Amygdala (tissue), 56 donors: ENCODE measurements at places on chromosomes 11 and 22.

DNA sequence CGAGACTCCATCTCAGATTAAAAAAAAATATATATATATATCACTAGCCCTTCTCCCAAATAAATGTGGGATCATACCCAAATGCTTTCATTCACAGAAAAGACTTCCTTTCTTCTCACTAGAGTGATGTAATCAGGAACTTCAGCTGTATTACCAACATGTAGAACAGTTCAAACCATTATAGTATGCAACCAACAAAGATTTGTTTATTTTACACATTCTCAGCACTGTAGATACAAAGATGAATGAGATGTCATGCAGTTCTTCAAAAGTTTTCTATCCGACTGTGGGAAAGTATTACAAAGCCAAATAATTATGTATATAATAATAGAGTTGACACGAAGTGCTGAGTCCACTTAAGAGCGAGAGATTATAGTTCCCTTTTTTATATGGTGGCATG, 22.2 kb upstream of the ZNF143 start:
- DNase-seq = no peak

GRCh38 chr11:115737875-115738274, 233.7 kb upstream of the CADM1 start:
- DNase-seq = no peak

- no peak for DNase-seq
These were observed 90.2 kb downstream of the SEZ6L start for GRCh38 chr22:26259510-26259909.

DNA sequence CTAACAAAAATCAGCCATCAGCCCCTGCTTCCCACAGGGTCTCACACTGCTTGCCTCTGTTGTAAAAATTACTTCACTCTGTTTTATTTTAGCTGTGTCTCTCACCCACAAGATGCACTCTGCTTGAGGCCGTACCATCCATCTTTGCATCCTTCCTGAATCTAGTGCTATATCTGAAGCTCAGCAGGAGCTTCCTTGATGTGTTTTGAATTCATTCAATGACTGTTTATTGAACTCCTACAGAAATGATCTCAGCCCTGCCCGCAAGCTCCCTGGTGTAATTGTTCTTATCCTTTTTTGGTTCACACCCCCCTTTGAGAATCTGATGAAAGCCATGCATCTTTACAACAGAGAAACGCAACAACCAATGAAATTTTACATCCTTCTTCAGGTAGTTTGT, 310.2 kb upstream of the ZC3H12C start:
- no peak for DNase-seq

- DNase-seq = no peak
These were observed 12.0 kb downstream of the ST14 start for GRCh38 chr11:130171534-130171933.

- no peak for DNase-seq
These were observed 2.7 kb downstream of the RPL27A start for GRCh38 chr11:8685306-8685705.

DNA sequence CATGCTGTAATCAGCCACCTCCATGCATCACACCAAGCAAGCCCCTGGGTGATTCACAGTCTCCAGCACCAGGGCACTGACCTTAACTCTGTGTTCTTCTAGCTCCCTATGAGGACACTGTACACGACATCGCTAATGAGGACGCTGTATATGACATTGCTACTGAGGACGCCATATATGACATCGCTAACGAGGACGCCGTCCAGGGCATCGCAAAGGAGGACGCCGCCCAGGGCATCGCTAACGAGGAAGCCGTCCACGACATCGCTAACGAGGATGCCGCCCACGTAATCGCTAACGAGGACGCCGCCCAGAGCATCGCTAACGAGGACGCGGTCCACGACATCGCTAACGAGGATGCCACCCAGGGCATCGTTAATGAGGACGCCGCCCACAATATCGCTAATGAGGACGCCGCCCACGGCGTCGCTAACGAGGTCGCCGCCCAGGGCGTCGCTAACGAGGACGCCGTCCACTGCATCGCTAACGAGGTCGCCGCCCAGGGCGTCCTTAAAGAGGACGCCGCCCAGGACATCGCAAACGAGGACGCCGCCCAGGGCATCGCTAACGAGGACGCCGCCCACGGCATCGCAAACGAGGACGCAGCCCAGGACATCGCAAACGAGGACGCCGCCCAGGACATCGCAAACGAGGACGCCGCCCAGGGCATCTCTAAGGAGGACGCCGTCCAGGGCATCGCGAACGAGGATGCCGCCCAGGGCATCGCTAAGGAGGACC, 34.5 kb upstream of the DGCR6L start:
- no peak for DNase-seq

- DNase-seq = peak; percentile 74
These were observed 324.1 kb upstream of the NCAM1 start for GRCh38 chr11:112637076-112637475.

DNA sequence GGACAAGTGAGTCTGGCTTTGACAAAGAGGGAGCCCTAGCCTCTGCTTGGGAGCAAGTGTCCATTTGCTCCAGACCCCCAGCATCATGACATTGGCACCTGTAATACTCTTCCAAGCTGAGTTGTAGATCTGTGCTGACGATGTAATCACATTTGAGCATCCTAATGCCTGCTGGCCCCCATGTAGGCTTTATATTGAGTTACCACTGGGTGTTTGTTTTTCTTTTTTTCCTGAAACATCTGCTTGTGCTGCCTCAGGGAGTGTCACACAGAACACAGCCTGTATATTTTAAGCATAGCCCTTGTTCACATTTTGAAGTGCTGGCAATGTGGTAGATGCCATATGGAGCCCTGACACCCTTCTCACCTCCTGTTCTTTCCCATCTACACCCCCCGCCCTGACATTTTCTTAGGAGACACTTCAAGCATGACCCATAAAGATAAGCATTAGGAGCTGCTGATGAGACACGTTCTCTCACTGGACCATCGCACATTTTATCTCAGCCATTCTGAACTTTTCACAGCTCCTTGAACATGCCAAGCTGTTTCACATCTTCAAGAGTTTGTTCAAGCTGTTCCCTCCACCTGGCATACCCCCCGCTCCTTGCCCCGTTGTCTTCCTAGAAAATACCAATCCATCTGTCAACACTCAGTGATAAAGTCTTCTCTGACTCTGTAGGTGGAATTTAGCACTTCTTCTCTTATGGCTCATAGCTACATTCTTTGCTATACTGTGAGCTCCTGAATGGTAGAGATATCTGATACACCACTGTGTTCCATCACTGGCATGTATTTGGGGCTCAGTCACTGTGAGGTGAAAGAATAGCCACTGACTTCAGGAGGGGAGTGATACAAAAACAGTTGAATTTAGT, 128.7 kb downstream of the TRIM44 start:
- no peak for DNase-seq

DNA sequence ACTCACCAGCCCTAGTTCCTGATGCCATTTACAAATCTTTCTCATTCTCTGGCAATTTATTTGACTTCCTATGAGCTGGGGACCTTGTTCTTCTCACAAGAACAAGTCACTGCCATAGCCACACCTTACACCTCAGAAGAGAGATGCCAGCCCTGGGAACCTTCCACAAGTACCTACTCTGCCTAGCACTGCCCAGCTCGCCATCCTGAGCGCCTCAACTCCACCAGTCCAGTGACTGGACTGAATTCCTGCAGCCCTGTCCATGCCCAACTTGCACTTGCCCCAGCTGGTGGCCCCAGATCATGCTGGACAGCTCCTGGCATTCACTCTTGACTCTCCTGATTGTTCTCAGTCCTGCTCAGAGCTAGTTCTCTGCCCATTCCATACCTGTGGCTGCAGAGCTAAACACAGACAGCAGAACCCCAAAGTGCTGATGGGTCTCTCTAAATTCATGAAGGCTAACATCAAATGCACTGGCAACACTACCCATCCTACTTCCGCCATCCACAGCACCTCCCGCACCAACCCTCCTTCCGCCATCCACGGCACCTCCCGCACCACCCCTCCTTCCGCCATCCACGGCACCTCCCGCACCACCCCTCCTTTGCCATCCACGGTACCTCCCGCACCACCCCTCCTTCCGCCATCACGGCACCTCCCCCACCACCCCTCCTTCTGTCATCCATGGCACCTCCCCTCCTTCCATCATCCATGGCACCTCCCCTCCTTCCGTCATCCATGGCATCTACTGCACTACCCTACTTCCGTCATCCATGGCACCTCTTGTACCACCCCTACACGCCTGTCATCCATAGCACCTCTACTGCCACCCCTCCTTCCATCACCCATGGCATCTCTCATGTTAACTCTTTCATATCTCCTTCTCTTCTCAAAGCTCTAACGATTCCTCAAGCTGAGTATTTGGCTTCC, 23.6 kb upstream of the SLC25A1 start:
- no peak for DNase-seq

- no peak for DNase-seq
These were observed 1.1 kb downstream of the PELI3 start for GRCh38 chr11:66467756-66468155.

DNA sequence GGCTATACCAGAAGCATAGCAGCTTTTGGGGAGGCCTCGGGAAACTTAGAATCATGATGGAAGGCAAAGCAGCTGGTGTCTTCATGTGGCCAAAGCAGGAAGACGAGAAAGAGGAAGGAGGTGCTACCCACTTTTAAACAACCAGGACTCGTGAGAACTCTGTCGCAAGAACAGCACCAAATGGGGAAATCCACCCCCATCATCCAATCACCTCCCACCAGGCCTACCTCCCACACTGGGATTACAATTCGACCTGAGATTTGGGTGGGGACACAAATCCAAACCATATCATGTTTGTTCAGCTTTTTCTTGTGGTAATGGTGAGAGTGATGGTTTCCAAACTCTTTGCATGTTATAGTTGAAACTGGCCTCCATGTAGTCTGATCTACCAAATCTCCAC, 32.5 kb upstream of the OR10D3 start:
- no peak for DNase-seq

DNA sequence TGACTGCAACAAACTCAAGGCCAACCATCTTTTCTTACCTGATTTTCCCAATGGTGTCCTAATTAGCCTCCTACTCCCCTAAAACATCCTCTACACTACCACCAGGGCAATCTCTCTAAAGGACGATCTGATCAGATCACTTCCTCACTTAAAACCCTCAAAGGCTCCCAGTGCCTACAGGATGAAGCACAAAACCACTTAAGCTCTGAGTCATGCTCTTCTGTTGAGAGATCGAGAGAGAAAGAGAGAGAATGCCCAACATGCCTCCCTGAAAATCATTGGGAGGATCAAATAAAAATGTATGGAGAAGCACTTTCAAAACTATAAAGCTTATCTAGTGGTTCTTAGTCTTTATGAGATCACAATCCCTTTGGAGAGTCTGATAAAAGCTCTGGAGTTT, 171.1 kb downstream of the CADM1 start:
- DNase-seq = no peak

DNA sequence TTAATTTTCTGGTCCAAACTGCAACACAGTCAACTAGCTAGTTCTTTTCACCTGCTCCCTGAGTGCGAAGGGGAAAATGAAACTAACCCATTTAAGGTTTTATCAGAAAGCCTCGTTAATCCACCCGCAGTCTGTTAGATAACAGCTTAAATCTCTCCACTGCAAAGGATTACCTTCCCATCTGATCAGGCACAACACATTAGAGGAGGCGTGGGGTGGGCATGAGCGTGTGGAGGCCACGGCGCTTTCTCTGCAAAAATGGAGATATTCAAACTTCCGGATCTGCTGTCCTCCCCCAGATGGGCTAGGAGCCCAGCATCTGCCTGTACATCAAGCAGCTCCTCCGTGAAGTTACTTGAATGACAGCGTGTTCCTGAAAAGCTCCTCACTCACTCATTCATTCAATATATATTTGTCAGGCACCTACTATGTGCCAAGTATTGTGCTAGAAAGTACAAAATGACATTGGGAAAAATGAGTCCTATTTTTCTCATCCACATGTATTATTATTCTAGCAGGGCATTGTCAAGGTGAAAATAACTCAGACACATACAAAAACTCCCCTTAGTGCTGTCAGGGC, 13.5 kb upstream of the ANKK1 start:
- DNase-seq = peak; percentile 23

GRCh38 chr11:126528075-126528474, 172.6 kb downstream of the ST3GAL4 start:
- DNase-seq = no peak

- no peak for DNase-seq
These were observed 31.9 kb upstream of the PSMA1 start for GRCh38 chr11:14552089-14552488.

DNA sequence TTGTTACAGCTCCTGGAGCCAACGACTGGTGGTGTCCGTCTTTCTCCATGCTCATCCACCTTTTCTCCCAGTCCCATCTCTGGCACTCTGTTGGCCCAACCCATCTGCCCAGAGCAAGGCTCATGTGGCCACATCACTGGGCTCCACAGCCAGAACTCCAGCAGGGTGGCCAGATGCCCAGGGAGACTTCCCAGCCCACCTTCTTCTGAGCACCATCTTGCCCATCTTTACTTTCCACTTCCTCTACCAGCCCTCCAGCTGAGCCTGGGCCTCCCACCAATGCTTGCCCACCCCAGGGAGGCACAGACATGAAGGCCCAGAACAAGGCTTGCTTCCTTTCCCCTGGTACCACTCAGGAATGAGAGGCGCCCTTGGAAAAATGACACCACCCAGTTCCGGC, 116.8 kb downstream of the BUD13 start:
- no peak for DNase-seq

DNA sequence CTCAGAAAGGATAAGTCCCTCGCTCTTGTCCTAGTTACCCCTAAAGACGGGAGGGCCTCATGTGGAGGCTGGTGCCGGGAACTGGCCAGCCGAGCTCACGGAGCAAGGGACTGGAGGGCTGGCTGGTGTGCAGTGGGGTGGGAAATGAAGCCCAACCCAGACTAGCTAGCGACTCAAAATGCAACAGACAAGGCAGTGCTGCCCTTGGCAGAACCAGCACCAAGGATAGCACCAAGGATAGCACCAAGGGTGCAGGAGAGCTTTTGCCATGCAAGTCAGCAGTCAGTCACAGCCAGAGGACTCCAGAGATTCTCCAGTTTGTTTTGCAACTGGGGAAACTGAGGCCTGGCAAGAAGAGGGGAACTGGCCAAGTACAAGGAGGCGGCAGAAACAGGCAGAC, 6.5 kb upstream of the BATF2 start:
- DNase-seq = no peak

DNA sequence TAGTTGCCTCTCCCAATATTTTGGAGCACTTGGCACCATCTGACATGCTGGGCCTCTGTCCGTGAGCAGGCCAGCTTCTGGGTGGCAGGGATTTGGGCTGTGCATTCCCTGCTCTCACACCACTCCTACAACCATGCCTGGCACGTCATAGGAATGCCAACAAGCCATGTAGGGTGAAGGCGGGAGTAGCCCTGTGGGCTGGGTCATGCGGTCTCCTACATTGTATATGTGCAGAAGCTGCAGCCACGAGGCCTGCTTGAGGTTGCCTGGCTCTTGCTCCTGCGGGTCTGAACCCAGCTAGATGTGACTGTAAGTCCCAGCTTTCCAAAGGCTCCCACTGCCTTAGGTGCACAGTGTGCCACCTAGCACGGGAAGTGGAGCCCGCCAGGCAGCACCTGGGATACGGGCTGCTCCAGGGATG, 14.5 kb downstream of the MYEOV start:
- no peak for DNase-seq

GRCh38 chr11:92253945-92254344, 29.3 kb downstream of the FAT3 start:
- DNase-seq = no peak

GRCh38 chr11:114379394-114380069, 20.8 kb downstream of the C11orf71 start:
- no peak for DNase-seq

GRCh38 chr22:24157822-24158135, 23.5 kb upstream of the SUSD2 start:
- DNase-seq = no peak
